ENCODE measurements at places on chromosomes 4 and X.

GRCh38 chrX:119643696-119644095 is 37.5 kb upstream of the NKRF start:
- no peak for DNase-seq

GRCh38 chrX:107496786-107497185 is 47.3 kb downstream of the FRMPD3 start:
- DNase-seq = no peak

DNA sequence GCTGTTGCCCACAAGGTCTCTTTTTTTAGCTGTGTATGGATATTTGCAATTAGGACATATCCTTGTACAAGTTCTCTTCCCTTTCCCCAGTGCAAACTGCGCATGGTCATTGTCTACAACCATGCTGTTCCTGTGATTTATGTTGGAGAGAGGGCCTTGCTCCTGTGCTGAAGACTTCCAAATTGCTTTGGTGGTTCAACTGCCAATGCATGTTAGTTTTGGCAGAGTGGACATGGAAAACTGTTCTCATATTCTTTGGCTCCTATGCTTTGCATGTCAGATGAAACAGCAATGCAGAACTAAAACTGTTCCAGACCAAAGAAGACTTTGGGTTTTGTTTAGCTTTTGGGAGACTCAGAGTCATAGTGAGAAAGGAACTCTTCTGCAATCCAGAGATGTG is 148.8 kb upstream of the EDNRA start:
- DNase-seq = no peak

DNA sequence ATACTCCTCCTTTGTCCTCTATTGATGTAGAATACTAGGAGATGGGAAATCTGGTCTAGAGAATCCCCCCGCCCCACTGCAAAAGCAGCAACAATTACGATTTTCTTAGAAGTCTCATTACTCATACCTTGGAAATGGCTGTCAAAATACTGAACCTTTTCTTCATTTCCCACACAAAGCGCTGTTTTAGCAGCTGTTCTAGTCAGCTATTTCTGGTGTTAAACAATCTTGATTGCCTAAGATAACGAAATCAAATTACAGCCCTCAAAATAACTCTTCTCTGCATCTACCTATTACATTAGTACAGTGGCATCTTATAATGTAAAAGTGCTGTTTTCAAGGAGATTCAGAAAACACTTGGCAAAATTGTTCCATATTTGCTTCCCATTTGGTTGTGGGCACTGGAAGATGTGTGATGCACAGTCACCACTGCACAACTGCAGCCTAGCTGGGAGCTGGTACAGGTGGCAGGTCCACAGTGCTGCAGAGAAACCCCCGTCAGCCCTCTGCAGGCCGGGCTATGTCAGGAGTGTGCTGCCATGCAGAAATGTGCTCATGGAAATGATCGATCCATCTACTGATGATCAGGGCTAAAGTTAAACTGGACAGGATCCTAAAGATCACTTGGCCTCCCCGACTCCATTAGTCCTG is 50.4 kb downstream of the TBC1D9 start:
- DNase-seq = no peak

GRCh38 chrX:107683124-107683895 is 55.0 kb downstream of the PRPS1 start:
- no peak for DNase-seq

DNA sequence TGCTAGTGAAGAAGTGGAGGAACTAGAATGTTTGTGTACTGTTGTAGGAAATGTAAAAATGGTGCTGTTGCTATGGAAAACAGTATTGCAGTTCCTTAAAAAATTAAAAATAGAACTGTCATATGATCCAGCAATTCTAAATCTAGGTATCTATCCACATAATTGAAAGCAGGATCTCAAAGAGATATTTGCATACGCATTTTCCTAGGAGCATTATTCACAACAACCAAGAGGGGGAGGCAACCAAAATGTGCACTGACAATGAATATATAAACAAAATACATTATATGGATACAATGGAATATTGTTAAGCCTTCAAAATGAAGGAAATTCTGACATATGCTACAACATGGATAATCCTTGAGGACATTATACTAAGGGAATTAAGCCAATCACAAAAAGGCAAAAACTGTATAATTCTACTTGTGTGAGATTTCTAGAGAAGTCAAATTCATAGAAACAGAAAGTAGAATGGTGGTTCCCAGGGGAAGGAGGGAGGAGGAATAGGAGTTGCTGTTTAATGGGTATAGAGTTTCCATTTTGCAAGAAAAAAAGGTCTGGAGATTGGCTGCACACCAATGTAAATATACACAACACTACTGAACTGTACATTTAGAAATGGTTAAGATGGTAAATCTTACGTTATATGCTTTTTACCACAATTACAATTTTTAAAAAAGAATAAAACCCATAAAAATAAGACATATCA is 35.6 kb upstream of the KCNE5 start:
- no peak for DNase-seq

GRCh38 chrX:135985973-135986310 is 707 bp downstream of the SLC9A6 start:
- DNase-seq = no peak

DNA sequence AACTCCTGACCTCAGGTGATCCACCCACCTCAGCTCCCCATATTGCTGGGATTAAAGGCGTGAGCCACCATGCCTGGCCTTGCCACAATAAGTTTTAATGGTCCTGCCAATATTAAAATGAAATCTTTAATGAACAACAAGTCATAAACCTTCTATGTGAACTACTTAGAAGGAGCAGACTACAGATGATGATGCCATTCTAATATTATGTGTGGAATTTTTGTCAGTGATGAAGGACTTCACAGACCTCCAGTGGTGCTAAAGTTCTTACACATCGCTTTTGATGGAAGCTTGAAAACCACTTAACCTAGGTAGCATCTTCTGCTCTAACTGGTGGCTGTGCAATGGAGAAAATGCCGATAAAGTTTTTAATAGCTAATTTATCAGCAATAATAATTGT is 331.4 kb downstream of the CCSER1 start:
- DNase-seq = no peak

- no peak for DNase-seq
These were observed 3.6 kb downstream of the ANXA10 start for GRCh38 chr4:168095776-168096406.
